ENCODE measurements at places on chromosomes 12 and 14. TPM values are rescaled to one million over a fixed set of nuclear protein-coding genes. Genes with fewer than 3 reads are reported as not detected.

- H3K36me3 ChIP-seq: no peaks in the 10 kb centered on the region
- H3K27me3 ChIP-seq: no peaks in the 10 kb centered on the region
- H3K27ac ChIP-seq: no peak overlapping the region
- H3K4me3 ChIP-seq: no peak overlapping the region
Measured at GRCh38 chr12:118498171-118498570, 121.8 kb downstream of the SUDS3 start.

CCND2 gene
- total RNA-seq: 389 TPM

- H3K4me3 ChIP-seq: no peak overlapping the region
- peaks cover 21% of the 10 kb centered on the region for H3K4me1 ChIP-seq
- DNase-seq: no peak
- H3K27me3 ChIP-seq: no peaks in the 10 kb centered on the region
- H3K36me3 ChIP-seq: peaks cover 39% of the 10 kb centered on the region
Measured at GRCh38 chr12:3628629-3629028, 124.3 kb downstream of the CRACR2A start.

LUM gene
- total RNA-seq: not detected

DNA sequence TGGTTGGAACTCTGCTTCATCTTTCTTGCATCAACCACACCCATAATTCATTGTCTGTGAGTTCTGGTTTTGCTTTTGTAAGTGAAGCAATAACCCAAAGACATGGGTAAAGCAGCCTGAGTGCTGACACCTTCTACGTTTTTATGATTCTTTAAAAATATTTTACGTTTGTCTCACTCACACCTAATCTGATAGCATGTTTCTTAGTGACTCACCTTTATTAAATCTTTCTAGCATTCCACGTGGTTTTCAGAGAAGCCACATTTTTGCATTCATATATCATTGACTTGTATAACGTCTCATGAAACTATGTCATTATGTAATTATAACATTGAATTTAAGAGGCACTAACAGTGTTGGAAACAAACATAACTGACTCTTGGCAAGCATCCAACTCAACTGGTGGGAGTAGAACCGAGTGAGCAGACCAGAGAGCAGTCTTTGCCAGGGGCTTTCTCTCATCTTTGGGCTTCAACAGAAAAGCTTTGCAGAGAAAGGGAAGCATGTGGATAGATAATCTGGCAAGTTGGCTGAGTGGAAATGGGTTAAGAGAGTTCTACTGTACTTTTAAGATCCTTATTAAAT is 118.8 kb downstream of the TPH2 start:
- H3K4me3 ChIP-seq: no peak overlapping the region
- H3K36me3 ChIP-seq: no peaks in the 10 kb centered on the region
- H3K27ac ChIP-seq: no peak overlapping the region
- H3K27me3 ChIP-seq: no peaks in the 10 kb centered on the region
- H3K4me1 ChIP-seq: no peaks in the 10 kb centered on the region

GRCh38 chr14:70856851-70857495 is 47.7 kb upstream of the MAP3K9 start:
- H3K27me3 ChIP-seq: no peaks in the 10 kb centered on the region
- no peaks in the 10 kb centered on the region for H3K36me3 ChIP-seq
- H3K4me1 ChIP-seq: peaks cover 14% of the 10 kb centered on the region
- no peak overlapping the region for H3K4me3 ChIP-seq
- H3K27ac ChIP-seq: no peak overlapping the region

DNA sequence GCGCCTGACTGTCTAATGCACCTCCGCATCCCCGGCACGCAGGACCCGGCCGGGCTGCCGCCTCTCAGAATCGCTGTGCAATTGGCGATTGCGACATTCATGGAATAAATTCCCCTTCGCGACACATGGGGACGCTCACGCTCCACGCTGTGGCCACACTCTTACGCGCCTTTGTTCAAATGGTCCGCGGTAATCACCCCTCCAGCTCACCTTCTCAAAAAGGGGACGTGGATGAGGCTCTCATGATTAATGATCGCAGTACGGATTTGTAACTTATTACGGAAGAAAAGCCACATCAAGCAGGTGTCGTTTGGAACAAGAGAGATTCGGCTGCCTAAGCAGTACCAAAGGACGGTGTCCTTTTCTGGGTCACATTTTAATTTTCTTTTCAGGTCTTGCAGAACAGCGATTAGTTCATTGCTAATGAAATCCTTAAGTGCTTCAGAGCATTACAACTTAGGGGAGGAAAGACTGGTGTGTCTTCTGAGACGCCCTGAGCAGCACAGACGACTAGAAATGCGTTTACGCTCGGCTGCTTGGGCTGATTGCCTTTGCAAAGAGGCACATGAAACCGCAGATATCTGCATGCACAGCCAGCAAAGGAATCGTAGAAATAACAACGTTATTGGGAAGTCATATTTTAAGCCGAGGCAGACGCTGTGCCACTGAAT is 37.3 kb upstream of the ADGRD1 start:
- H3K4me1 ChIP-seq: no peaks in the 10 kb centered on the region
- DNase-seq: no peak
- H3K27me3 ChIP-seq: peaks cover 31% of the 10 kb centered on the region
- no peak overlapping the region for H3K4me3 ChIP-seq
- no peak overlapping the region for H3K27ac ChIP-seq
- no peaks in the 10 kb centered on the region for H3K36me3 ChIP-seq

DNA sequence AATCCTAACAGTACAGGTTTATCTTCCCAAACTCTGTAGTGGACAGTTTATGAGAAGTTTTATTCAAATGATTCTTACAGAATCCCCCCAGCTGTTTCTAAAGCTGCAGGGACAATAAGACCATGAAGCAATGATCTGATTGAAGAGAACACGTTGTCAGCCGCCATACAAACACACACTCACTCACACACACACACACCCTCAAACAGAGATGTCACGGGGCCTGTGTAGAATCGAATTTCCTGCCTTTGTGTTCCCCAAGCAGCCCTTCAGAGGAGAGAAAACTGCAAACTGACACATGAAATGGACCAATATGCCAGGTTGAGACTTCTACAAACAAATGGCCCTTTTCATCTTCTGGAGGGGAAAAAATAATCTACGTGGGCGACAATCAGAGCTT is 80.5 kb upstream of the TBX3 start:
- DNase-seq: no peak
- no peaks in the 10 kb centered on the region for H3K27me3 ChIP-seq
- H3K36me3 ChIP-seq: no peaks in the 10 kb centered on the region
- no peak overlapping the region for H3K4me3 ChIP-seq
- H3K27ac ChIP-seq: no peak overlapping the region

DNA sequence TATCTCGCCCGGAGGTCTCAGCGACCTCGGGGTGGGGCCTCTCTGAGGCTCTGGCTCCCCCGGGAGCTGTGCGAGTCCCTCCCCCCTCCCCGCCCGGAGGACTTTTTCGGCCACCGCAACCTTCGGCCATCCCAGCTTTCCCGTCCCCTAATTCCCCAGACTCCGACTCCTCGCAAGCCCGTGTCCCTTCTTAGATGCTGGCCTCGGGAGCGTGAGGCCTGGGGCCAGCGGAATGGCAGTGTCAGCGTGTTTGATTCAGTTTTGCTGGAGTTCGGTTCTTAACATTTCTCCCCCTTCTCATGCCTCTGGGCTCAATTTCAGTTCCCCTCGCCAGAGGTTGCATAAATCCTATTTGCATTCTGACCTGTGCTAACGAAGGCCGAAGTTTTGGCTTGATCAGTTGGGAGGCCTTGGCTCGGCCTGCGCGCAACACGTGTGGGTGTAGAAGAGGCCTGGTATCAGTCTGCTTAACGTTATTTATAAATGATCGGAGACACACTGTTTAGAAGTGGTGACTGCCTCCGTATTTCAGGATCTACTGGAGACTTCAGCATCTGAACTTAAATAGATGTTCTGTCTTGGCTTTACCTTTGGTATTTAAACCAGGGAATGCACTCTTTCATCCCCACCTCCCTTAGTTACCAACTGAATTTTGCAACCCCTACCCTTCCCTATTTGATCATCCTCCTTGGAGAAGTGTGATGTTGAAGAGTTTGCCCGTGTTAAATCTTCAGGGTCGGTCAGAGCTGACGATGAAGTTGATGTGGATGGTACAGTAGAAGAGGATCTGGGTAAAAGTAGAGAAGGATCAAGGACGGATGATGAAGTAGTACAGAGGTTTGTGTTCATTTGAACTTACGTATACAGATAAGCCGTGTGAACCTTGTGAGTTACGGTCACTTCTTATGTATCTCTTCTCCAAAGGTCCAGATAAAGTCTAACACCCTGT is 851 bp downstream of the HSP90B1 start:
- H3K27me3 ChIP-seq: no peaks in the 10 kb centered on the region
- peaks cover 64% of the 10 kb centered on the region for H3K4me1 ChIP-seq
- H3K27ac ChIP-seq: peak overlapping the region; percentile 100
- peak; percentile 25 for DNase-seq

DNA sequence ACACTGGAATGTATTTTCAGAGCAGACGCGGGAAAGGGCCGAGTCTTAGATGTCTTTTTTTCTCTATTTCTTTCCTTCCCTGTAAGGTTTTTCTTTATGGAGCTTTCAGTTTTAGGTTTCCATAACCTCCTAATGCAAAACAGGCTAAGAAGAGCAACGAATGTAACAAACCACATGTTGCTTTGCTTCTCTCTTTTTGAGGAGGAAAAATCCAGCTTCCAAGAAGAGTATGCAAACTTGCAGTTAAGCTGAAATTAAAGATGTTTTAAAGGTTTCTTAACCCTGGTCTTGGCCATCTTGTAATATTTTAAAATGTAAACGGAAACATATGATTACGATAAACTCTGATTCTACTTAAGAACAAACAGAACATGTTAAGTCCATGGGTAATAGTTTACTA is 86.9 kb downstream of the PRICKLE1 start:
- DNase-seq: no peak
- no peak overlapping the region for H3K27ac ChIP-seq
- H3K27me3 ChIP-seq: peaks cover 14% of the 10 kb centered on the region
- peaks cover 1% of the 10 kb centered on the region for H3K4me1 ChIP-seq
- no peak overlapping the region for H3K4me3 ChIP-seq

ZFHX2 gene
- 1.5 TPM for total RNA-seq

ETFBKMT gene
- 1.4 TPM for total RNA-seq

ENDOU gene
- total RNA-seq: not detected

DNA sequence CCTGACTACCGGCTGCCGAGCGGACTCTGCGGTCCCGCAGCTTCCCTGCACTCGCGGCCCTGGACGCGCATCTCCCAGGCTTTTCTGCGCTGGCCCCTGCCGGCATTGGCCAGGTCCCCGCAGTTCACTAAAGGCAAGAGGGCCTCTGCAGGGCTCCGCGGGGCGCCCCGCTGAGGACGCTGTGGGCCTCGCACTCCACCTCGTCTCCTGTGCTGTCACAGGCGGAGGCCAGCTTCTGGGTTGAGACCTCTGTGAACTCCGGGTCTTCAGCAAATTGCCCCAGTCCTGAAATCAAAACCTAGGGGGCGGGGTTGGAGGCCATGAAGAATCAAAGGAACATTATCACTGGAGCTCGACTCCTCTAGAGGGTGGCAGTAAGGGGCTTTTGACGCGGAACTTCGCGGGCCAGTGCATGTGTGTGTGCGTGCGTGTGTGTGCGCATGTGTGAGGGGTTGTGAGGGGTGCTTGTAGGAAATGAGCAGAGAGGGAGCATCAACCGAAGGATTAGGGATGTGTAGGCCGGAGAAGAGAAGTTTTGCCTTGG is 68.5 kb upstream of the CAPRIN2 start:
- peak overlapping the region; percentile 71 for H3K4me3 ChIP-seq
- DNase-seq: peak; percentile 31
- H3K27me3 ChIP-seq: peaks cover 51% of the 10 kb centered on the region

- peaks cover 9% of the 10 kb centered on the region for H3K36me3 ChIP-seq
- H3K27me3 ChIP-seq: peaks cover 3% of the 10 kb centered on the region
- DNase-seq: peak; percentile 46
- H3K4me1 ChIP-seq: peaks cover 41% of the 10 kb centered on the region
- peak overlapping the region; percentile 73 for H3K27ac ChIP-seq
Measured at GRCh38 chr12:6323340-6323994, 13.0 kb downstream of the PLEKHG6 start.

- no peaks in the 10 kb centered on the region for H3K36me3 ChIP-seq
- no peak for DNase-seq
- H3K4me1 ChIP-seq: no peaks in the 10 kb centered on the region
Measured at GRCh38 chr14:28247491-28247890, 519.1 kb upstream of the FOXG1 start.

PHLDA1 gene
- total RNA-seq: 42.8 TPM

SUDS3 gene
- 27.8 TPM for total RNA-seq

- H3K4me3 ChIP-seq: peak overlapping the region; percentile 76
- peaks cover 2% of the 10 kb centered on the region for H3K36me3 ChIP-seq
- H3K27ac ChIP-seq: no peak overlapping the region
- H3K4me1 ChIP-seq: peaks cover 3% of the 10 kb centered on the region
- peak; percentile 52 for DNase-seq
- H3K27me3 ChIP-seq: peaks cover 5% of the 10 kb centered on the region
Measured at GRCh38 chr12:9064201-9064814, 51.4 kb downstream of the A2M start.

- H3K27ac ChIP-seq: no peak overlapping the region
- DNase-seq: no peak
- H3K4me3 ChIP-seq: no peak overlapping the region
- H3K27me3 ChIP-seq: peaks cover 4% of the 10 kb centered on the region
- H3K4me1 ChIP-seq: peaks cover 11% of the 10 kb centered on the region
Measured at GRCh38 chr12:131313635-131314034, 359.9 kb downstream of the ADGRD1 start.

DNA sequence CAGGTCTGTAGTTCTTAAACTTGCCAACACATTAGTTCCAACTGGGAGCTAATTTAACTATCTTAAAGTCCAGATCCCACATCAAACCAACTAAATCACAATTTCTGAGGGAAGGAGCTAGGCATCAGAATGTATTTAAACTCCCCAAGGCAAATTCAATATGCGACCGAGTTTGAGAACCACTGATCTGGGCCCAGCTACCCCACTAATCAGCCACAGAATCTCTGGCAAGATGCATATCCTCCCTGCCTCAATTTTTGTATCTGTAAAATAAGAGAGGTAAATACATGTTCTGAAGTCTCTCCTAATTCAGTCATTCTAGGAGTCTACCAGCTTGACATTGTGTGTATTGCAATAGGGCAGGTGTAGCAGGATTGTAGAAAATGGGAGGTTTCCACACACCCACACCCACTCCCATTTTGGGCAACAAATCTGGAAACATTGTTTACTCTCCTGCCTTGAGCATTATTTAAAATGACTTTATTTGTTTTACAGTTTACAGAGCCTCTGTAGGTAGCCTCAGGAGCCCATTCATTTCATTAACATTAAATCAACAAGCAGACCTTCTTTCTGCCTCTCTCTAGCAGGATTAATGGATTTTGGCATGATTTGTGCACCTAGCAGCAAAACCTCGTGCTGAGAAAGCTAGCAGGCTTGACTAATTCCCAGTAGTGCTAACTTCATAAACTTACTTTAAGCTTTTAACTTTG is 15.6 kb downstream of the LGR5 start:
- H3K27me3 ChIP-seq: peaks cover 22% of the 10 kb centered on the region
- no peaks in the 10 kb centered on the region for H3K36me3 ChIP-seq
- no peaks in the 10 kb centered on the region for H3K4me1 ChIP-seq
- no peak overlapping the region for H3K27ac ChIP-seq
- DNase-seq: no peak

GRCh38 chr12:75825686-75826085 is 205.9 kb downstream of the PHLDA1 start:
- H3K36me3 ChIP-seq: no peaks in the 10 kb centered on the region
- H3K4me1 ChIP-seq: peaks cover 3% of the 10 kb centered on the region
- peaks cover 8% of the 10 kb centered on the region for H3K27me3 ChIP-seq

SOX5 gene
- 0.75 TPM for total RNA-seq

- no peak overlapping the region for H3K27ac ChIP-seq
- H3K27me3 ChIP-seq: no peaks in the 10 kb centered on the region
- H3K4me3 ChIP-seq: no peak overlapping the region
Measured at GRCh38 chr12:90833228-90833627, 121.7 kb downstream of the CCER1 start.

All from activated CD4-positive, alpha-beta memory T cell treated with anti-CD3 and anti-CD28 coated beads, Interleukin-2, amount 10 ng/mL, durations not matched to agents 7 days and 5 days (primary cell).